Cardiac septum (tissue), 1 donor: ENCODE measurements at places on chromosomes 2 and 18. TPM values are rescaled to one million over a fixed set of nuclear protein-coding genes. Genes with fewer than 3 reads are reported as not detected.

ZNF385B gene
- 6.7 TPM for total RNA-seq

SERPINB10 gene
- not detected for total RNA-seq

HOXD13 gene
- total RNA-seq: not detected

GRCh38 chr18:8945514-8945913 is 157.0 kb upstream of the NDUFV2 start:
- DNase-seq: no peak

GRCh38 chr2:231674587-231675338 is 33.6 kb upstream of the PTMA start:
- peak; percentile 84 for DNase-seq

GRCh38 chr2:42622943-42623676 is 54.7 kb downstream of the MTA3 start:
- DNase-seq: no peak

- DNase-seq: no peak
Observed at GRCh38 chr2:26621469-26622199, 19.5 kb downstream of the CIB4 start.

DNA sequence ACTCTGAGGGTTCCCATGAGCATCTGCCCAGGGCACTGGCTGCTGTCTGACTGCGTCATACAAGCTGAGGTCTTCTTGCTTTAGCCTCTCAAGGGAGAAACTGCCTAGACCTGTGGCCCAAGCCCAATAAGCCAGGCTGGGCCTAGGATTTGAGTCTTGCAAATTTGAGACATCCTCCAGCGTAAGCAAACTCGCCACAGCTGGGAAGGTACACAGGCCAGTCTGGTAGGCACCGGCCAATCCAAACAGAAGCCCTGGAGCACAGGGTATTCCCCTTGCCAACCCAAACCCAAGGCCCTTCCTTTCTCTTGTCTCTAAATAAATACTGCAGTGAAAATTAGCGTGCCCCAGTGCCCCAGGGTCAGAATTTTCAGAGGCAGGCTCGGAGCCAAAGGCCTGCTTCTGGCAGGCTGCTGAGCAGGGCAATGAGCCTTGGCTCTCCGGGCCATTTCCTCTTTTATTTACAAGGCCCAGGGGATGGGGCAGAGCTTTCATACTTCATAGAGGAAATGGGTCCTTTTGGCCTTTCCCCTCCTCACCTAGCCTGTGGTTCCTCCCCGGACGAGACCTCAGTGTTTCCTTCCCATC is 33.3 kb downstream of the POLR1A start:
- DNase-seq: no peak
